ENCODE measurements at places on chromosomes 2 and 18.

DNA sequence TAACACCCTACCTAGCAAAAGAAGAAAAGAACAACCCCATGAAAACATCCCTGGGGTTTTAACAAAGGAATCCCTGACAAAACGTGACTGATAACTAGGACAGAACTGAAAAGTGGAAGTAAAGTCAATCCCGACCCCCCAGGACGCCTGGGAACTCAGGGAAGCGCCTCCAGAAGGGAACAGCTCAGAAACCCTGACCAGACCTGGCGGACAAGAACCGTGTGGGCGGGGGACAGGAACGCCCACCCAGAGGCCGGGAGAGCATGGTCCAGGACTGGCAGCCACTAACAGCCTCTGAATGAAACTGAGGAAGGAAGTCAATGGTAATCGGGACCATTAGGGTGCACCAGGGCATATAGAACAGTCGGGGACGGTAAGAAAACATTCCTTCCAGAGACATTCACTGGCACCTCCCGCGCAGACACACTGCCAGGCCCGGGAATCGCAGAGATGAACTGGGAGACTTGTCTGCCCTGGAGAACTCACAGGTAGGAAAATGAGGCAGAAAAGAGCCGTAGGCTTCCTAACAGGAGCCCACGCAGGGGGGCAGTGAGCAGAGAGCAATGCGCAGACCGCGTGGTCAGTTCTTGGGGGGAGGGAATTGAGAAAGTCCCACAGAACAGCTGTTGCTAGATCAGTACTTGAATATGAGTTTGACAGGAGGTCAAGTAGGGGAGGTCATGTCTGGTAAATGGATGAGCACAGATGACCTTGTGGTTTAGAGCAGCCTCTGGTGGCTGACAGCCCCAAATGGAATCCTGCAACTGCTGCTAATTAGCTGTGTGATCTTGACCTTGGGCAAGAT is 1.3 kb upstream of the TBC1D8 start:
- no peak for DNase-seq

GRCh38 chr2:153864022-153864421 is 7.7 kb upstream of the GALNT13 start:
- no peak for DNase-seq

DNA sequence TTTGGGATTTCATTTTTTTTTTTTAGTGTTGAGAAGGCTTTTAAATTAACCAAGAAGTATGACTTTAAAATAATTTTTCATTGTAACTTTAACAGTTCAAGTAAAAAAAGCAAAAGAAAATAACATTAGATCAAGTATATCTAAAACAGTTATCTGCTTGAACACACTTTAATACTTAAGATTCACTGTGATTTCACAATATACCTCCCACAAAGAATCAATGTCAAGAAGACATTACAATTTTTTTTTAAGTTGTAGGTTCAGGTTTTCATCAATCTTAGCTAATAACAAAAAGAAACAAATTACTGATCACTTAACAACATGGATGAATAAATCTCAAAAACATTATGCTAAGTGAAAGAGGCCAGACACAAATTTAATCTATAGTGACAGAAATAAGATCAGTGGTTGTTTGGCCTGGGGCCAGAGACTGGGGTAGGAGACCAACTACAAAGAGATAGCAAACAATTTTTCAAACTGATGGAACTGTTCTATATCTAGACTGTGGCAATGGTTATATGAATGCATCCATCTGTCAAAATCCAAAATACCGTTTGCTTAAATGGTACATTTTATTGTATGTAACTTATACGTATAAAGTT is 74.8 kb upstream of the FRZB start:
- no peak for DNase-seq

- DNase-seq: no peak
Measured at GRCh38 chr18:8241731-8242130, 367.5 kb upstream of the RAB12 start.

GRCh38 chr2:172058660-172059059 is 26.6 kb upstream of the DLX1 start:
- DNase-seq: no peak

- no peak for DNase-seq
Measured at GRCh38 chr2:113032737-113033136, 19.9 kb downstream of the IL36B start.

- DNase-seq: no peak
Measured at GRCh38 chr18:58996131-58996641, 131.5 kb downstream of the ZNF532 start.

- no peak for DNase-seq
Measured at GRCh38 chr2:137947032-137947727, 17.1 kb upstream of the HNMT start.

DNA sequence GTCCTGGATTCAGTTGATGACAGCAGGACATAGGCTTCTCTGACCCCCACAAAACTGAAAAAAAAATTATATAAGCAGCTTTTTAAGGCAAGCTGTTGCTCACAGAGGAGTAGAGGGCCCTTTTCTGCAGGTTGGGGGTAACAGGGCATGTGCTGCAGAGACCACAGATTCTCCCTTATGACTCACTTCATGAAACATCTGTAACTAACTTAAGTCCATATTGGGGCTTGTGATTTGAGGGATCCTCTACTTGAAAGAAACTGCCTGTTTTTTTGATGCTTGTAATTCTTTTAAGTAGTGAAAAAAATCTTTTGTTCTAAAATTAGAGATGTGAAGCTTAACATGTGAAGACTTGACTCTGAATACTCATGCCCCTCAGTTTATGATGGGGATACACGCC is 33.4 kb downstream of the XRCC5 start:
- no peak for DNase-seq

GRCh38 chr2:152157253-152157652 is 18.3 kb downstream of the STAM2 start:
- DNase-seq: no peak

DNA sequence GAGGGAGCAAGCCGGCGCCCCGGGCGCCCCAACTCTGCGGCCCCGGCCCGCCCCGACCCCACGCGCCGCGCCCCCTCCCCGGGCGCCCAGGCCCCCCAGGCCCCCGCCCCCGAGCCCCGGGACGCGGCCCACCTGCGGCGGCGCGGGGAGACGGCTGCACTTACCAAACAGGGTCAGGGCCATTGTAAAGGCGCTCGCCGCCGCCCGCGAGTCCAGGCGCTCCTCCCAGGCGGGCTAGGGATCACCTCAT is 526 bp downstream of the CHN1 start:
- no peak for DNase-seq

- no peak for DNase-seq
Measured at GRCh38 chr18:22745966-22746365, 187.2 kb upstream of the RBBP8 start.

GRCh38 chr18:7545734-7546133 is 21.4 kb upstream of the PTPRM start:
- DNase-seq: no peak

DNA sequence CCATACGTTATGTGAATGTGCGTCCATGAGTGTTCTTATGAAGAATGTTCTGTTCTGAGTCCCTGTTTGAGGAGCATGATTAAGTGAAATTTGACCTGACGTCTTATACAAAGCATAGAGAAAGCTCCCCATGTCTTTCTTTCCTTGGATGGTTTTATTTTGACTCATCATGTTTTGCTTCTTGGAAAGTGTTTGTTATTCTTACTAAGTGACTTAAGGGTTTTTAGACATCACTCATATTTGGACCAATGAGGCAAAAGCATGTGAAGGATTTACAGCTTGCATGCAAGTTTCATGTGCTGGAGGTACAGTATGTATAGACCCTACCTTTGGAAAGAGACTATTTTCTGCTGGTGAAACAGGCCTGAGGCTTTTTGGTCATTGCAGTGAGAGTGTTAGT is 33.5 kb upstream of the ZEB2 start:
- no peak for DNase-seq

DNA sequence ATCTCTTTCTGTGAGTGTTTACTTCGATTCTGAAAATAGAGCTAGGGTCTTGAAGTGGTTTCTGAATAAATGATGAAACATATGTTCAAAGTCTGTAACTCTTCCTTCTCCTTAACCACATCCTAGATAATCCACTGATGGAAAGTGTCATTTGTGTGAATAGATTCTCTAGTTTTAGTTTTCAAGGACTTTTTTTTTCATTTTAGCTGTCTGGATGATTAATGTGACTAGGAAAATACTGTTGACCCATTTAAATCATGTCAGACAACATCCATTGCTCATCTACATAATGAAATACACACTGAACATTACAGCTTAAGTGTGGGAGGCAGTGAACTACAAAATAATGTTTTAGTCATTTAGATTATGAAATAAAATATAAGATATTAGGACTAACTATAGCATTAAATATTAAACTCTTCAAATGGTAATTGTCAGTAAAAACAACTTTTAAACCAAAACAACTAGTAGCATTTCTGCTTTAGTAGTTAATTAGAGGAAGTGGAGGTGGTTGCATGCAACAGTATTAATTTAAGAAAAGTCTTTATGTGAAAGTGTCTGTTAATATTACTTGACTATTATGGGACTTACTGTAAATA is 39.1 kb upstream of the DLX1 start:
- DNase-seq: no peak

DNA sequence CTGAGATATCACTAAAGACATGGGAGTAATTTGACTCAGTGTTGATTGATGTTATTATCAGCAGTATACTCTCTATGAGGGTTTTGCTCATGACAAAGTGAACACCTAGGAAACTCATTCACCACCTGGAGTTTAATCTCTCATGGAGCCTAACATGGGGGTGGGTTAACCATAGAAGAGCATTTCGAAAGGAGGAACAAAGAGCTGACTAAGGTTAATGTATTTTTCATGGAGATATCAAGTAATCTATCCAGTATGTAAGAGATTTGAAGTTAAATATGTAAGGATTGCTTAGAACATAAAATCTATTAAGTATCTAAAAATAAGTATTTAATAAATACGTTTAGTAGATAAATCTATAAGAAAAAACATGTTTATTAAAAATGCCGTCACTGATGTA is 917.8 kb downstream of the EPHA4 start:
- no peak for DNase-seq

- no peak for DNase-seq
Measured at GRCh38 chr2:237922641-237923361, 44.0 kb upstream of the UBE2F start.

DNA sequence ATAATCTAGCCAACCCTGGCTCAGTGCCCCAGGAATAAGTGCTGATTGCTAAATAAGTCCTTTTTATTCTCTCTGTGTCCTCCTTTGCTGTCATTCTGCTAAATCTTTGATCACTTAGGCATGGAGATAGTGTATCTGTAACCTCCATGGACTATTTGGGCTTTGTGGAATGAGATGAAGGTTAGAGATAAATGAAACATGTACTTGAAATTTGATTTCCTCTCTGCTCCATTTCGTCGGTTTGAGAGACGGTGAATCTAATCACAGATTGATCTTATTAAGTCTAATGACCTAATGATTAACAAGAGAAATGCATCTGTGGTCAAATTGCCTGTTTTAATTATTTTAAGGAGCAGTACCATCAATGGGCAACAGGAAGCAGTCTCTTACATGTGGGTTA is 159.2 kb downstream of the RIT2 start:
- no peak for DNase-seq

DNA sequence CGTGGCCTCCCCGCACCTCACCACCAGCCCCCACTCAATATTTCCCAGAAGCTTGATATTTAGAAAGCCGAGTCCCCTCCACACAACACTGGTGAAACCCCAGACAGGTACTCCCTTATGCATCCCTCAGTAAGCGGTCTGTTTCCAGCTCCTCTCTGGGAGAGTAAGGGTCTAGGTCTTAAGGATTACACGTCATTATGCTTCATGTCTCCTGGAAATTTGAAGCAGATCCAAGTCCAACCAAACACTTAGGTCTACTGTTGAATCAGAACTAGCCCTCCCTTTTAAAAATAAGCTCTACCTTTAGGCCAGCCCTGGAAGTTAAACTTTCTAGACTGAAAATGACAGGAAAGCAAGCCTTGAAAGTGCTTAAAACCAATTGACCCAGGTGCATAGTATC is 1.5 kb upstream of the OST4 start:
- no peak for DNase-seq

GRCh38 chr18:77560341-77560992 is 310.8 kb downstream of the GALR1 start:
- DNase-seq: no peak

- DNase-seq: no peak
Measured at GRCh38 chr18:27948986-27949385, 227.9 kb downstream of the CDH2 start.

DNA sequence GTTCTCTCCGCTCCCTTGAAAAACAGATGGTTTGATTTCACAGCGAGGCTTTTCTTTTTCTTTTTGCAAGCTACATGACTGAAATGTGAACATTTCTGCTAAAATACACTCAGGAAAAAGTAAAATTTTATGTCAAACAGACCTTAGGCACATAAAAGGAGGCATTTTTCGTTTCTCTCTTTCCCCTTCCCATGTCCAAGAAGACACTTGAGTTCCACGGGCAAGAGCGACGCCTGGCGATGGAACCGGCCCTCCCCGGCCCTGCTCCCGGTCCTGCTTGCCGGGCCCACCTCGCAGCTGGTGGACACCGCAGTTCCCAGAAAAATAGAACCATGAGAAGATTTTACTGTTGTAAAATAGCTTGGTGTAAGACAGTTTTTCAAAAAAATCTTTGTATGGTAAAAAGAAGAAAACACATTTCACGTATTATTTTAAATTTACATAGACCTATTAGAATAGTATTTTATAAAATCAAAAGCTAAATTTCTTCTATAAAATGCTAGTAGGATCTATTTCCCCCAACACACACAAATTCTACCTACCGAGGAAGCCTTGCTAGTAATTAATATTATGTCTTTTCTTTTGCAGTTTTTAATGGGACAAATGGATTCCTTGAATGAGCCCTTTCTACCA is 2.3 kb upstream of the ALKAL2 start:
- DNase-seq: no peak

DNA sequence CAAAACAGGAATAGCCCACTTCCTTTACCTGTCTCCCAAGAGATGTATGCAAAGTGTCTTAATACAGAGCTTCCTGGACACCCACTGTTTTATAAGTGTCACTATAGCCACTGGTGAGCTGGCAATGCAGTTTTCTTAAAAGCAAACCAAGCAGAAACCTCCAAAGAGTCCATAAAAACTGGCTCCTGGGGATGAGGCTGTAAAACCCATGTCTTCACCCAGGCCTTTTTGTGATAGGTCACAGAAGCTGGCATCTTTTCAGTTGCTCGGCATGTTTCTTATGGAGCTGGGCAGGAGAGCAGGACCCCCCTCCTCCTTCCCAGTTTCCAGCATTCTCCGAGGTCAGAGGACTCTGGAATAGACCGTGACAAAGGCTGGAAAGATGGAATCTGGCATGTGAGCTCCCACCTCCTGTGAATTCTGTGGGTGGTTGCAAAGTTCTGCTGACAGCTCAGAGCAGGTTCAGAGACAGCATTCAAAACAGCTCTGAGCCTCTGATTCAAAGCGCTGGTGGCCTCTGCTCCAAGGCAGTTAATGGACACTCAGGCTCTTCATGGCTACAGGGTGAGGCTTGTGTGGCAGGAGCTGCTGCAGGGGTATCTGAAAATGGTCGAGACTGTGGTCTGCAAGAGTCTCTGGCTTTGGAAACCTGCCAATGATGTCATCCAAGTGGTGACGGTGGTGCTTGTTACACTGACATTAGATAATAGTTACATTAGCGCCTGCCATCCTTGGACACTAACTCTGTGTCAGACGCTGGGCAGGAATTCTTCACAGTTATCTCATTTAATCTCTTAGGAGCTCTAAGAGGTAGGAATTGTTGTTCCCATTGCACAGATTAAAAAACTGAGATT is 283.4 kb downstream of the CLIP4 start:
- no peak for DNase-seq

GRCh38 chr2:195494451-195494850 is 162.6 kb upstream of the SLC39A10 start:
- no peak for DNase-seq

All from activated T-cell treated with anti-CD3 and anti-CD28 coated beads for 24 hours (primary cell).